ENCODE measurements at places on chromosomes 13 and 19.

DNA sequence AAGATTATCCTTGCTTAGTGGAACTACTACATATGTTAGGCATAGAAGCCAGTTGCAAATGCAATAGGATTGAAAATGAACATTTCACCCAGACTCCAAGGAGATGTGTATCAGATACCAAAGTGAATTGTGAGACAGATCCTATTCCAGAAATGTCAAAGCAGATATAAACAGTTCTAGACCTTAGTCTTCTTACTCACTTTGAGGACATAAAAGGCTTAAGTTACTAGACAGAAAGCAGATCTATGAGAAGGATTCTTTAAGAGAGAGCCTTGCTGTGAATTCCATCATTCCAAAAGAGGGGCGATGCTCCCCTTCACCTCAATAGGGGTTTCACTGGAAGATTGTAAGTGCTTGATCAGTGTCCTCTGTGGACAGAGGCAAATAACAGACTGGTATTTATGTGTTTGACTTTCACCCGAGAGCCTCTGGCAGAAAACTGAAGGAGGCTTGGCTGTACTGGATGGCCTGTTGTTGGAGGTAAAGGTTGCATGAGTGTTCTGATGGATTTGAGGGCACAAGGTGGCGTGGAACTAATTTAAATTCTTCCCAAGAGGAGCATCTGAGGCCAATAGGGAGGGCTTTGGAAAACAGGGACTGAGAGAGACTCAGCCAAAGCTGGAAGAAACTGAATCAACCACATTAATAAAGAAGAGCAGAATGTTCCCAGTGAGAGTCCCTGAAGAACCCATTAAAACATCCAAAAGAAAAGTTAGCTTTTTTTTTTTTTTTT lies 194.8 kb downstream of the DCLK1 start:
- DNase-seq, result no peak

DNA sequence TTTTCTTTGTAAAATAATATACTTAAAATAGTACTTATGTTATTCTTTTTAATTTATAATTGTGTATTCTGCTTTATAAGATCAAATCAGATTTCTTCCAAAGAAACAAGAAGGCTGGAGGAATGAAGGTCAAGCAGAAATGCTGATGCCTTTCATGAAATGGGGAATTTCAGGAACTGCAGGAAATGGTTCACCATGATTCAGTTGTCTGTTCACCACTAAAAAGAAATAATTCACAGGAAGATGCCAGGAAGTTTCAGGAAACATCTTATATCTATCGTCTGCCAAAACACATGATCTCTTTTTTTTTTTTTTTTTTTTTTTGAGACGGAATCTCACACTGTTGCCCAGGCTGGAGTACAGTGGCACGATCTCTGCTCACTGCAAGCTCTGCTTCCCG lies 15.7 kb upstream of the SCEL start:
- DNase-seq, result no peak

DNA sequence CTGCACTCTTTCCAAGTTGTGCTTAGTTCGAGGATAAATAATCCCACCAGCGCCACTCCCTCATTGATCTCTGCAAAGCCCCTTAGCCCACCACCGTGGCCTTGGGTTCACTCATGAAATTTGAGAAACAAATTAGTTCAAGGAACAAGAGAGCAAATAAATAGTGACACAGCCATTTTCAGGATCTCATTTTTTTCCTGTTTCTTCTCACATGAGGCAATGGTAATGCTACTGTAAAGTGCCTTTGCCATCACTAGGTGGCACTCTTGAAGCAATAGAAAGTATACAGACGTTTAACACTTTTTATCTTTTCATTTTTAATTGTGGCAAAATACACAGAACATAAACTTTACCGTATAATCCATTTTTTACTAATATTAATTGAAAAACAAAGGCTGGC lies 76.8 kb upstream of the ZNF835 start:
- DNase-seq, result peak; percentile 54

DNA sequence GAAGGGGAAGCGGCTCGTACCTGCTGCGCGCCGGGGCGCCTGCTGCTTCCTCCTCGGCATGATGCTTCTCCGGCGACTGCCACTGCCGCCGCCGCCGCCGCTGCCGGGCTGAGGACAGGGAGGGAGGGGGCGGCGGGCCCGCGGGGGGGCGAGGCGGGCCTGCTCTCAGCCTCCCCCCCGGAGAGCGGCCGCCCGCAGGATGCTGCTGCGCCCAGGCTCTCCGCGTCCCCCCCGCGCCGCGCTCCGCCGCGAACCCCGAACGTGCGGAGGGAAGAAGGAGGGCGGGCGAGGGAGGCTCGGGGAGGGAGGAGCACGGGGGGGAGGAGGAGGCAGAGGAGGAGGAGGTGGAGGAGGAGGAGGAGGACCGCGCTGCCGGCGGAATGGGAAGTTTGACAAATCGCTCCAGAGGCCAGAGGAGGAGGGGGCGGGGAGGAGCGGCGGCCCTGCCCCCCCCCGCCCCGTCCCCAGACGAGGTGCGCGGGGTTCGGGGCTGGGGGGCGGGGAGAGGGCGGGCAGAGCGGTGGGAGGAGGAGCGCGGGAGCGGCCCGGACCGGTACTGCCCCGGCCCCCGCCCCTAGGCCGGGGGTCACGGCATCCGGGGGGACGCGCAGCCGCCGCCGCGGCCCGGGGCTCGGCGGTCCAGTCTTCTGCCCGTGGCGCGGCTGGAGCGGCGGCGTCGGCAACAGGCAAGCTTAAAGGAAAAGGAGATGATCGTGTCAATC lies at the start of gene TSHZ3:
Gene TSHZ3 (minus strand): TSS at position 277 of the 722 bp plus-strand sequence. CDS start 217 bp downstream, at position 60.
- DNase-seq, result no peak

DNA sequence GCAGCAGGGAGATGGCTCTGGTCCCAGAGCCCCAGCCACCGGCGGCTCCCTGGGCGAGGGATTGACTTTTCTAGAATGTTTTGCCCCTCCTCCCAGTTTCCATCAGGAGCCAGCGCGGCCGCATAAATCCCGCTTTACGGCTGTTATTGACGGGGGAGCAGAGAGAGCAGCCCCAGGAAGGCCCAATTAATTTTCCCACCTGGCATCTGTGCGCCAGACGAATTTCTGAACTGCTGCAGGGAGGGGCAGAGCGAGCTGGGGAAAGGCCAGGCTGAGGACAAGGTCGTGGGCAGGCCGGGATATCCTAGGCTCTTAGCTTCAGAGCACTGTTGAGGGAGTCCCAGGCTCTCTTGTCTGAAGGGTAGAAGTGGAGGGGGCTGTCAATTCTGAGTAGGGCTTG lies 24.7 kb downstream of the ZNRF4 start:
- no peak for DNase-seq

GRCh38 chr13:105139048-105139379 lies 1396.4 kb downstream of the EFNB2 start:
- DNase-seq, result no peak

DNA sequence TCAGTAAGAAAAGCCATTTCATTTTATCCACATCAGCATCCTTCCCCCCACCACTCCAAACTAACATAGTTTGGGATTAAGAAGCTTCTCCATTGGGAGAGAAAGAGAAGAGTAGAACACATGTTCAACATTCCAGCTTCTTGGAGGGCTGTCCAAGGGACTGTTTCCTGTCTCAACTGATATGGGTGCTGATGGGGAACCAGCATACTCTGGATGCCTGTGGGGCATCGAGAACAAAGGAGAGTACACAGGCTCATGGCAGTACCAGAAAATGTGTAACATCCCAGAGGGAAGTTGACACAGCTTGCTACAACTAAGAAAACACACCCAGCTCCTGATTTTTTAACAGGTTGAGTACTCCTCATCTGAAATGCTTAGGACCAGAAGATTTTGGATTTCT lies 24.7 kb downstream of the SUCLA2 start:
- DNase-seq, result no peak

DNA sequence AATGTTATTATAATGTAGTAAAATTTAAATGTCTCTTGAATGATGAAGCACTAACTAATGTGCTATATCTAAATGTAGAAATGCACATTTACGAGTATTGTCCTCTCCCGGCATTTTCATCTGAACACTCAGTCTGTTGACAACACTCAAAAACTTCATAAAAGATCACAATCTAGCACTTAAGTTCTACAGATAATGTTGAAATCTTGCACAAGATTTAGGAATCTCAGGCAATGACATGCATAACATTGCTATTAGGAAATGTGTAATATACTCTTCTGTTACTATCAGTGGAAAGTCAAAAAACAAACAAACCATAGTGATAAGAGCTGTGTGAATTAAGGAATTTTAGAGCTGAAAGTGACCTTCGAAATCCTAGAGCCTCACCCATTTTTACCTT lies 37.5 kb upstream of the XPO4 start:
- DNase-seq, result no peak

- DNase-seq, result no peak
Observed at GRCh38 chr19:14459703-14460102, 15.5 kb downstream of the PTGER1 start.

DNA sequence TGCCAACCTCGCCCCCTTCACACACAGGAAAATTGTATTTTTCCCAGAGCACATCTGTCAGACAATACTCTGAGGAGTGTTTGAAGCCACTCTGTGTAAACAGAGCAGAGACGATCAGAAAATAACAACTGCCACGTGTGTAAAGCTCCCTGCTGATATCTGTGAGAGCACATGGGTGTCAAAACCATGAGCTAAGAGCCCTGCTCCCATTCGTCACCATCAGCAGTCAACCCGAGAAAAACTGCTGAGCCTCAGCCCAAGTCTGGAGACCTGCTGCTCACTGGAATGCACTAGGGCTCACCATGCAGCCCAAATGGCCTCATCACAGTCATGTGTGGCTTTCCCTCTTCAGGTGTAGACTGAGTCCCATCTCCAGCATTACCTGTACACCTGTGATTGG lies 304.1 kb downstream of the FGF14 start:
- DNase-seq, result no peak
